Right renal cortex interstitium (tissue), 3 donors: ENCODE measurements at places on chromosomes 2 and 18.
A peak's percentile ranks its signal among the peaks of the same experiment; 100 is the strongest.

- DNase-seq: no peak
Measured at GRCh38 chr2:152383702-152384101, 48.7 kb downstream of the FMNL2 start.

DNA sequence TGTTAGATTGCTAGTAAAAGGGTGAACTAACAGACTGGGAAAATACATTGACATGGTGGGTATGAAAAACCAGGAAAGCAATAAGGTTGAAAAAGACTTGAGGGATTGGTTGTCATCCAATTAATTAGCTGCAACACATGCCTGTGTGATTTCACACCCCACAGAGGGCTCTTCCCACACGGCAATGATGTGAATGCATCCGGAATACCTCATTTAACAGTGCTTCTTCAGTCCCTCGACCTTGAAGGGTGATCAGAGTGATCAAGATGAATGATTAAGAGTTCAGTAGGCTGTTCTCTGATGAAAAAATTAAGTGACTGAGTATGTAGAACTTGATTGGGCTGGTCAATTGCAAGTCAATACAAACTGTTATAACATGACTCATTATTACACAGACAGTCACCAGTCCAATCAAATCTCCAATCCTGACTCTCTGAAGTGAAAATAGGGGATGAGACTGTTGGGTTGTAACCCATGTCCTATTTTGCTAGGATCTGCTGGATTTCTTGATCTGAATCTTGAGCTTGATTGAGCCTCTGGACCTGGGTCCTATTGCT is 924.9 kb upstream of the FAM98A start:
- DNase-seq: no peak

DNA sequence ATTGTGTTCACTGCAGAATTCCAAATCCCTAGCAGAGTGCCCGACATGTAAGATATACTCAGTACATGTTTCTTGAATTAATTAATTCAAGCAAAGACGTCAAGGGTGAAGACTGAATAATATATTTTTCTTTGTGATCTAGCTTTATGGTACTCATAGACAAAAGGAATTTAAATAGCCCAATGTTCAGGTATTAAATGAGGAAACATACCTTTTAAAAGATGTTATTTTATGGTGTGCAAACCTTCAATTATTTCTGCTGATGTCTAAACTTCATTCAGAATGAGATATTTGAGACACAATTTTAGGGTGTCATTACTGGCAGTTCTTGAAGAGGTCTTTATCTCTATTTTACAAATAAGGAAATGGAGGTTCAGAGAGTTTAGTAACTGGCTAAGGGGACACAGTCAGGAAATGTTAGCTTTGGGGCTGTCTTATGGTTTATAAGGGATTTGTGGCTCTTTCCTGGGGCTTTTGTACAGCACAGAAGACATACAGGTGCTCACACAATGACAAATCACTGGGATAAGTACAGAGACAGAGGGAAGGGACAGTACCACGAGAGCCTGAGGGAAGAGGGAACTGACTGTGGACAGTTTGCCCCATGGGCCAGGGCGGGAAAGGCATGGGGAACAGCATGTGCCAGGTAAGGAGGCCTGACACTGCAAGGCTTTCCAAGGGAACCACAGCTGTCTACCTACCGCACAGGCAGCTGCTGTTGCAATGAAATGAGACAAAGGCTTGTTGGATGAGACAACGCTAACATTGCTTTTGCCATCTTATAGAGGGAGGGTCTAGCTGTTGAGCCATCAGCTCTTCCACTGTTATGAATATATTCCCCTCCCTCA is 155.3 kb downstream of the DDX1 start:
- DNase-seq: no peak

DNA sequence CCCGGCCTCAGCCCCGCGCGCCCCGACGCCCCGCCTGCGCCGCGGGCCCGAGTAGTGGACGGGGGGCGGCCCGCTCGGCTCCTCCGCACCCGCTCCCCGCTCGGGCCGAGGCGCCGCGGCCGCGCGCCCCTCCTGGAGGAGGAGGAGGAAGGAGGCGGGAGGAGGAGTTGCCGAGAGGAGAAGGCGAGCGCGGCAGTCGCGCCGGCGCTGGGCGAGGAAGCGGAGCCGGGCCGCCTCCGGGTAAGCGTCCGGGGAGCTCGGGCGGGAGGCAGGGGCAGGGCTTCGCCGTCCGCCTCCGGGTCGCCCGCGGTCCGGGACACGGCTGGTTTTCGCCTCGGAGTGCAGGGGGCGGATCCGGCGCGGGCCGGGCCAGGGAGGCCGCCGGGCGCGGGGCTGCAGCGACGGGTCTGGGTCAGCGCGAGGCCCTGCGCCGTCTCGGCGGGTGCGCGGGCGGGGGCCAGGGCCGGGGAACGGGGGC is at the start of gene SOCS6:
TSS of gene SOCS6 (plus strand) at position 195 of the 478 bp plus-strand sequence. CDS start 35,624 bp downstream, outside the sequence.
- peak; percentile 56 for DNase-seq

DNA sequence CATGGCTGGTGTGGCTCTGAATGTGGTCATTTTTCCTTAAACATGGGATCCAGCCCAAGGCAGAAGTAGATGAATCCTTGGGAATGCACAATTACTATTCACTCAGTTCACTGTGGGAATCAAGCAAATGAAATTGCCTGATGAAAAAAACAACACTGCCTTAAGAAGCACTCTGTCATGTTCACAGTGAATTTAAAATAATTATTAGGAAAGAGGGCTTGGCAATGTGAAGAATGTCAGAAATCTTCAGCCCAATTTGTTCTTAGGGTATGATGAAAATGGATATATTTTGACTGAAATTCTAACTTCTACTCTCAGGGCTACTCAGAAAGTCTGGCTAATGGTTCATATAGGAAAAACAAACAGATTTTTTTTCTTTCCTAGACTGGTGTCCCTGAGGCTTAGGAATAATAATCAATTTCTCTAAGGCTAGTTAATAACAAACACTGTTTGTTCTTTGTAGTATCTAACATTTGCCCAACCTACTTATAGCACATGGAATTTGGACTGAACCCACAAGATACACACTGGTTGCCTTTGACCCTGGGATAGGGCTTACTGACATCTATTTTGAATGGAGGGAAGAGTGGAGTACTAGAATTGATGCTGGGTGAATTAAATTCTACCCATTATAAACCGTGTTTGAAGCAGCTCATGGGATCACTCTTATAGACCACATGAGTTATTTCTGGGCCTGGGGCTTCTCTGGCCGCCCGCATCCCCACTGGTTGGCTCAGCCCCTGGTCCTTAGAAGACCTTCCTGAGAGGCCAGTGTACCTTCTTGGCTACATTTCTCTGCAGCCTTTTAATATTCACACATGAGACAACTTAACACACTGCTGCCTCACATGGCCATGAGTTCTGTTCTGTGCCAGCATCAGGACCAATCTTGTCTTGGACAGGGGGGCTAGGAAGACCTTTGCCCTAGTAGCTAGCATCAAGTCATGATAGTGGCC is 8.3 kb upstream of the MRPL33 start:
- no peak for DNase-seq
